Stimulated activated CD8-positive, alpha-beta memory T cell treated with anti-CD3 and anti-CD28 coated beads, Interleukin-4, amount 100 ng/mL, for 1 hour (primary cell): ENCODE measurements at places on chromosomes 4 and X.

DNA sequence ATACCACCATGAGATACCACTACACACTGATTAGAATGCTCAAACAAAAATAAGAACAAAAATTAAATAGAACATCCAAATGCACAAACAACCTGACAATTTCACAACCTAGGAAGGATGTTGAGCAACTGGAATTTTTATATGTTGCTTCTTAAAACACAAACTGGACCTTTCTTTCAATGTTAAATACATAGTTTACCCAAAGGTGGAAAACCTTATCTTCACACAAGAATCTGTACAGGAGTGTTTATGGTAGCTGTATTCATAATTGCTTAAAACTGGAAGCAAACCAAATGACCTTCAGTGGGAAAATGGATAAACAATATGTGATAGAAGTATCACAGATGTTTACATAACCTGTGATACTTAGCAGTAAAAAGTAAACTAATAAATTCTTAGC lies 573.8 kb downstream of the MAGEB5 start:
- DNase-seq: no peak

DNA sequence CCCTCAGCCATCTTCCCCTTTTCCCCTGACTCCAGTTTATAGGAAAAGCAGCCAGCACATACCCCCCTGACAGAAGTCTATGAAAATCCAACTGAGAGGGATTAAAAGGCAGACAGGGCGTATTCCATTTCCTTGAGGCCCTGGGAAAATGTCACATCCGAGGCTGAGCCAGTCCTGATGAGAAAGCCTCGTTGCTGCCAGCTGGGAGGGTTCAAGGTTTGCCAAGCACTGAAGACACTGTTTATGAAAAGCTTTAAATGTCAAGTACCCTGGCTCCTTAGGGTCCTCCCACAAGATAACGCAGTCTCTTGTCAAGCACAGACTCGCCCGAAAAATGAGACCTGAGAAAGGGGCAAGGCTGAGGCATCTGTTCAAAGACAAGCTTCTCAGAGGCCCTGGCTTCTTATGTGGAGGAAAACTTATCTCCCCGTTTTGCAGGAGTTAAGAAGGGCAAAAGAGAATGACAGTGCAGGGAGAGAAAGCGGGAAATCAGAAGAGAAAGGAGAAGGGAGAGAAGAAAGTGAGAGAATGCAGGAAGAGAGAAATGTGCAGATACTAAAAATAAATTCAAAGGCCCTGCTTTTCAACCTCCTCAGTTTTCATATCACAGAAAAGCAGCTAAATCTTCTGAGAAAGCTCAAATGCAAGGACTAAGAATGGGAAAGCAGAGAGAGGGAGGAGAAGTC lies 44.7 kb downstream of the SCD5 start:
- no peak for DNase-seq

DNA sequence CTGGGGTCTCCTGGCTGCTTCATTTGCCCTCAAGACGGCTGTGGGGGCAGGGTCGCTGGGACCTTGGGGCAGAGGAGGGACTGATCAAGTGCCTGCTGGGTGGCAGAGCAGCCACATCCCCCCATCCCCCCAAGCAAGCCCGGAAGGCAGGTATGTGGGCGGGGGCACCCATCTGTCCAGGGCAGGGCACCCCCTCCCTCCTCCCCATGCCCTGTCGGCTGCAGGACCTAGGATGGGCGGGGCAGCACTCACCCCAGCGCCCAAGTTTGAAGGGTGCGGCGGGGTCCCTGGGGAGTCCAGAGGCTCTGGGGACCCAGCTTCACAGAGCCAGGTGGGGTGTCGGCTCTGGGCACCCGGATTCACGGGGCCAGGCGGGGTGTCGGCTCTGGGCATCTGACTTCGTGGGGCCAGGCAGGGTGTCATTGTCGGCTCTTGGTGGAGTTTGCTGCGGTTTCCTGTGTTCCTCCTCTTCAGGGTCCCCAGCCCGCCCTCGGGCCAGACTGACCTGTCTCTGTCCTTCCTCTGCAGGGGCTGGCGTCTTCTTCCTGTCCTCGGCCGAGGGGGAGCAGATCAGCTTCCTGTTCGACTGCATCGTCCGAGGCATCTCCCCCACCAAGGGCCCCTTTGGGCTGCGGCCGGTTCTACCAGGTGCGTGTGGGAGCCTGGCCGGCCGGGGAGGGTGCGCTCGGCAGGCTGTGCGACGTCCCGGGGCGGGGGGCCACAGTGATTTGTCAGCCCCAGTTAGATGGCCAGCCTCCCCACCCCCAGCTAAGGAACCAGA lies 22.1 kb downstream of the DOK7 start:
- DNase-seq: no peak

- DNase-seq: no peak
Measured at GRCh38 chr4:98517218-98518021, 141.0 kb downstream of the TSPAN5 start.

DNA sequence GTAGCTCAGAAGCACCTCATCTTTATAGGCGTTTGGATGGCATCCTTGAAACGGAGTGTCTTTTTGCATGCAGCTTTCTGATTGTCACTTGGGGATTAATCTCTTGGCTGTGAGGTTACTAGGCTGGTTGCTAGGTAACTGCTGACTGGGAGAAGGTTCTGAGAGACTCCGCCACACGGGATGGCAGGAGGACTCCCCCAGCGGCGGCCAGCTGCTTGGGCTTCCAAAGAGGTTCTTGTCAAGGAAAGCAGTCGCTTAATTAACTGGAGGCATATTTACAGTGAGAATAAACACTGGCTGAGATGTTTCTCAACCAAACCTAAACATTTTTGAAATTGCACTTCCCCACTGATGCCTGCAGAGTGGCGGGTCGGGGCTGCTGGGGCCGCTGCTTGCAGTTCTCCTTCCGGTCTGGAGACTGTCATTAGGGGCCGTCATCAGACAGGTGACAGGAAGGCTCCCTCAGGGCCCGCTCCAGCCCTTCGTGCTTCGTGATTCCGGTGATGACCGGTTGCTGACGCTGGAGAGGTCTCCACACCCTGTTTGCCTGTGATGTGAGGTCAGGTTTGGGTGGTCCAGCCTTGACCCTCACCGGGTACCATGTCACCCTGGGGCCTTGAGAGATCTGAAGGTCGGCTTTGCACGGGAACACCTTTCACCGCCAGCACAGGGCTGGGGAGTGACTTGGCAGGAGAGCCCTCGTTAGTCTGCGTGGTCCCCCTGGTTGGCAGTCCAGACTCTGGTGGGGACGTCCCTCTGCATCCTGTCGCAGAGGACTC lies 9.1 kb downstream of the NSG1 start:
- DNase-seq: no peak

DNA sequence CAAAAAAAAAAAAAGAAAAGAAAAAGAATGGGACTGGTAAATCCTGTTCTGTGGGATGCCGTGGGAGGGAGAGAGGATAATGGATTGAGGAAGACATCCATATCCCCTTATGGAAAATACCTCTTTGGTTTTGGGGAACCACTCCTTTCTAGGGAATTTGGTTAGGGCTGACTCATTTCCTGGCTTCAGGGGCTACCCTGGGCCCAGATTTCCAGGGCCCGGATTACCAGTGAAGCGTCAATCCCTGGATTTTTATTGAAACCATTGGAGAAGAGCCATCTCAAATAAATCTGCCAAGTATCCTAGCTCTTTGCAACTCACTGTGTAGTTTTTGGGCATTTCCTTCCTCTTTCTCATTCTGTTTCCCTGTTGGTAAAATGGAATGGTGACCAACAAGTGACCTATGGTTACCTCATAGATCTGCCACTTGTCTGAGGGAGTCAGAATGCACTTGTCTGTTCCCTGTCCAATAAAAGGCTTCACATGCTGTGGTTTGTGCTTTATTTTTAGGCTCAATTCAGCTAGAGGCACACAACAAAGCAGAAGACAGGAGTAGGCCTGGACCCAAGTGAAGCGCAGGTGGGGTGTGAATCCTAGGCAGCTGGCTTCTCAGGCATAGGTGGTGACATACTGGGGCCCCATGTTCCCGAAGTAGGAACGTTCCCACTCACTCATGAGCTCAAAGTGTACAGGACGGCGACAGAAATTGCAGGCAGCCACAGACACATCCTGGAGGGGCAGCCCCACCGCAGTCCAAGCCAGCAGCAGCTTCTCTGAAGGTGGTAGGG lies 8.6 kb downstream of the APEX2 start:
- no peak for DNase-seq

DNA sequence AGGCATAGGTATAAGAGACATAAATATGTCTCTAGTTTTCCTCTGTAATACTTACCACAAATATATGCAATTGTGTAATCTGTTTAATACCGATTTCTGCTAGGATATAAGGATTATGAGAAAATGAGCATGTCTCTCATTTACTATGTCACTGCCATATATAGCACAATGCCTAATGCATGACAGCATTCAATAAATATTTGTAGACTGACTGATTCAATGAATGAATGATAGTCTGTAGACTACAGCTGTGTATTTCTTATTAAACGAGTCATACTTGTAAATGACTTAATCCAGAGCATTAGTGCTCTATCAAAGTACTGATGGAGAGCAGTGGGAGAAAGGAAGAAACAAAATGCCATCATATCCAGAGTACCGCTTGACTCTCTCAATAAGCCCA lies 175.6 kb downstream of the PPP3CA start:
- DNase-seq: no peak

DNA sequence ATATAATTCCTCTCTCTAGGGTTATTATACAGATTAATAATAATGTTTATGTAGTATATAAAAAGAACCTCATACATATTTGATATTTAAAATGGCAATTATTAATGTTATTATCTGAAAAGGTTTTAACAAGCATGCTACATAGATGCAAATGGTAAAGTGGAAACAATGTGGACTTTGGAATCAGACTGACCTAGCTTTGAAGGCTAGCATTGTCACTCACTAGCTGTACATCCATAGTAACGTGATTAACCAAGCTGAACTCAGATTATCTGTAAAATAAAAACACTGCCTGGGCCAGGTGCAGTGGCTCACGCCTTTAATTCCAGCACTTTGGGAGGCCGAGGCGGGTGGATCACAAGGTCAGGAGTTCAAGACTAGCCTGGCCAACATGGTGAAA lies 233.7 kb upstream of the SPRY1 start:
- no peak for DNase-seq

GRCh38 chrX:72045552-72046277 lies 86.0 kb downstream of the RTL5 start:
- no peak for DNase-seq

DNA sequence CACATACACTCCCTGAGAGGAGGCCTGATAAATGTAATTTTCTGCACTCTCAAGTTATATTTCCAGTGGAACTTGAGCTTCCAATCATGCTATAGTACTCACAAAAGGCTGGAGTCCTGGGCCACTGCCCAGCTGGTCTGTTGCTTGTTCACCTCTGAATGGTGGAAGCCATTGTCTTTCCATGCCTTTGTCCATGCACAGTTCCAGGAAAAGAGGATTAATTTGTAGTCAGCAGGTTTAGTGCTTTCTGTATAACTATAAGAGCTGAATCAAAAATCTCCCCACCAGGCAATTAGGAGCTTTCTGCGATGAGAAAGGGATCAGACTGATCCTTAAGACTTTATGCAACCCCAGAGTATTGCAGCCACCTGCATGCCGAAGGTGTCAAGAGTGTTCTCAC lies 195.4 kb upstream of the PGRMC2 start:
- DNase-seq: no peak

- no peak for DNase-seq
Measured at GRCh38 chr4:57430726-57431125, 320.5 kb upstream of the IGFBP7 start.

GRCh38 chrX:48918643-48919340 lies at the start of gene PIM2:
TSS of gene PIM2 (minus strand) at chrX:48919024. CDS start at chrX:48918834, 190 bp downstream.
- peak; percentile 84 for DNase-seq

- DNase-seq: no peak
Measured at GRCh38 chr4:39319676-39320075, 46.5 kb downstream of the RFC1 start.

DNA sequence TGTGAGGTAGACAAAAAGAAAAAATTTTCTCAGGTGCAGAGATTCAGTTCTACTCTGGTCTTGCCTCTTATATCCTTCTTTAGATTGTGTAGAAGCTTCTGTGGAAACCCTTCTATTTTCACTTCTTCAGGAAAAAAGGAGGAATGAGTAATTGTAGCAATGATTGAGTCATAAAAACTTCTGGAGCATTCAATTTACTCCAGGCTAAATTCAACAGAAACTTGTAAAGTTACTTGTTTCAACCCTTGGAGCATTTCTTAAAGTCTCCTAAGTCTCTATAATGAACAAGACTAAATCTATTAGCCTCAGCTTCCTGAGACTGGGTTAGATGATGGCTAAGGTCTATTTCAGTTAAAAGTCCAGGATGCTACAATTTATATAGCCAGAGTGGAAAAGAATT lies 29.9 kb downstream of the BOD1L1 start:
- DNase-seq: no peak

GRCh38 chr4:1566838-1567518 lies 117.1 kb downstream of the FAM53A start:
- no peak for DNase-seq

- DNase-seq: no peak
Measured at GRCh38 chrX:74923942-74924448, 1.3 kb downstream of the NEXMIF start.

- no peak for DNase-seq
Measured at GRCh38 chr4:142984871-142985585, 138.9 kb upstream of the INPP4B start.

GRCh38 chr4:7722766-7723387 lies 216.8 kb downstream of the AFAP1 start:
- no peak for DNase-seq

GRCh38 chr4:14787894-14788293 lies 214.4 kb upstream of the CPEB2 start:
- no peak for DNase-seq

- DNase-seq: no peak
Measured at GRCh38 chrX:17559728-17560379, 177.4 kb upstream of the SCML1 start.

DNA sequence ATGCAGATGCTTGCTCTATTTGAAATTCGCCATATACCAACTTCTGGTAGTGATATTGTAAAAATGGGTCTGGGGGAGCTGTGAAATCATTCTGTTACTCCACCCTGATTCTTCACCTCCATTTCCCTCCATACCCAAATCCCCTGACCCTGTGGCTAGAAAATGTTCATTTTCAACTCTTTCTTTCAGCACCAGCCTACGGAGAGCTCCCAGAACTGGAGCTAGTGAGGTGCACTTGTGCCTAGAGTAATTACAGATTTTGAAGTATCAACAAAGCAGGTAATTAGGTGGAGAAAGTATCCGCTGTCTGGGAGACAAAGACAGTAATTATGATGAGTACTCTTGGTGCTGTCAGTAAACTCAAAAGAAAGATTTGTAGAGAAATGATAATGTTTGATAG lies 8.1 kb downstream of the ARHGAP36 start:
- DNase-seq: no peak

GRCh38 chrX:53184836-53185235 lies 40.2 kb downstream of the KDM5C start:
- DNase-seq: no peak

- DNase-seq: no peak
Measured at GRCh38 chr4:1685235-1686150, 1.4 kb upstream of the FAM53A start.

GRCh38 chr4:67282749-67283148 lies 262.6 kb downstream of the CENPC start:
- DNase-seq: no peak

DNA sequence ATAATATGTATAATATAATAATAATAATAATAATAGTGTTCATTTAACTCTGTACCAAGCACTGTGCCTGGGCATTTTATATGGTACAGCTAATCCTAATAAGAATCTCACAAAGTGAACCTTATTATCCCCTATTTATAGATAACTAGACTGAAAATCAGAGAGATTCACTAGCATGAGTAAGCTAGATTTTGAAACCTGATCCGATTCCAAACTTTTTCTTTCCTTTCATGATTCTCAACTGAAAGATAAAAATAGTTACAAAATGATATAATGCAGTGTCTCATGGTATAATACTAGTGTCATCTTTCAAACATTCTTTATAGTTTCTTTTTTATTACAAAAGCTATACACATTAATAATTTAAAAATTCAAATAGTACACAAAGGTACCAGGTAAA lies 55.9 kb upstream of the RNF128 start:
- DNase-seq: no peak
